ENCODE measurements at places on chromosomes 16 and 17.

- no peak for DNase-seq
These were observed 617 bp upstream of the CCR7 start for GRCh38 chr17:40565769-40566409.

DNA sequence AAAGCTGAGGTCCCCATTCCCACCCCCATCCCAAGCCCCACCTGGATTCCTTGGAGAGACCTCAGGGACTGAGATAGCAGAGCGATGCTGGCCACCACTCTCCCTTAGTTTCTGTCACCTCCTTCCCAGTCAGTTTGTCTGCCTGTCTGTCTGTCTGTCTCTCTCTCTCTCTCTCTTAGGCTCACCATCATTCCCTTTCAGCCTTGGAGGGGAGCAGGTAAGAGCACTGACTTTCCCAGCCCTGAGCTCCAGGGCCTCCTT is 5.9 kb downstream of the CD300LB start:
- DNase-seq: no peak

GRCh38 chr16:56950051-56950450 is 11.7 kb upstream of the CETP start:
- DNase-seq: no peak

GRCh38 chr16:75380870-75381269 is 52.4 kb downstream of the CFDP1 start:
- no peak for DNase-seq

Measured in tibial artery (tissue), 4 donors.